ENCODE measurements at places on chromosomes 2 and 18.

GRCh38 chr2:207749873-207750272 is 19.8 kb downstream of the FZD5 start:
- no peak for DNase-seq

- DNase-seq = no peak
Measured at GRCh38 chr2:119724656-119725485, 34.9 kb upstream of the PTPN4 start.

GRCh38 chr2:77567723-77568122 is 45.5 kb upstream of the LRRTM4 start:
- DNase-seq = peak; percentile 26

- DNase-seq = no peak
Measured at GRCh38 chr18:42141439-42141838, 186.4 kb downstream of the PIK3C3 start.

DNA sequence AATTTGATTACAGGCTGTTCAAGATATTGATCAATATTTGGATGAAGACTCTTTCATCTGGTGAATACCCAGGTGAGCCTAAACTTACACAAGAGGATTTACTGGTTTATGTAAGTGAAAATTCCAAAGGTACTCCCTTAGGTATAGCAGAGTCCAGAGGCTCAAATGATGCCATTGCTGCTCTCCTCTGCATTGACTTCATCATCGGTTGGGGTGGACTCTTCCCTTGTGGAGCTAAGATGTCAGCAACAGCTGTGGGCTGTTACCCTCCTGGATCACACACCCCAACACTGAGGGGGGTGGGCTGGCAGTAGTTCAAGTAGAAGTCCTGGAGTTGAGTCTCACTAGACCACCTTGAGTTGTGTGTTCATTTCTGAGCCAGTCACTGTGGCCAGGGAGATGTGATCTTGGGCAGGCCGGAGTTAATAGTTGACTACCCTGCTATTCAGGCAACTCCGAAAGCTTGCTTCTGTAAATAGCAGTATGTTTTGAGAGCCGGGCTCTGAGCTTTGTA is 236.9 kb downstream of the PTPRM start:
- DNase-seq = peak; percentile 27

DNA sequence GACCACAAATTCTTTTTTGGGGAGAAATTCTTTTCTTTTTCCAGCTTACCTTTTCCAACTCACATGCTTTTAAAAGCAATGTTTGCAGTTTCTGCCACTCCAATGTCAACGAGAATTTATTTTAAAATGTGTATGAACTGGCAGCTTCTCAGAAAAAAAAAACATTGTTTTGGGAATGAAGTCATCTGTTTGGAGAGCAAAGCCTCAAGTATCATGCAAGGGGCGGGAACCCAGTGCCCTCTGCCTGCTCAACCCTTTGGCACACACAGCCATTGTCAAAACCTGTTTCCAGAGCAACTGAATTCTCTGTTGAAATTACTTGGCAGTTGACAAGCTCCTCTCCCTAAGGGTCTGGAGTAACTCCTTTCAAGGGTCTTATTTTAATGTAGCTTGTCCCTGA is 128.5 kb downstream of the QPCT start:
- DNase-seq = no peak

DNA sequence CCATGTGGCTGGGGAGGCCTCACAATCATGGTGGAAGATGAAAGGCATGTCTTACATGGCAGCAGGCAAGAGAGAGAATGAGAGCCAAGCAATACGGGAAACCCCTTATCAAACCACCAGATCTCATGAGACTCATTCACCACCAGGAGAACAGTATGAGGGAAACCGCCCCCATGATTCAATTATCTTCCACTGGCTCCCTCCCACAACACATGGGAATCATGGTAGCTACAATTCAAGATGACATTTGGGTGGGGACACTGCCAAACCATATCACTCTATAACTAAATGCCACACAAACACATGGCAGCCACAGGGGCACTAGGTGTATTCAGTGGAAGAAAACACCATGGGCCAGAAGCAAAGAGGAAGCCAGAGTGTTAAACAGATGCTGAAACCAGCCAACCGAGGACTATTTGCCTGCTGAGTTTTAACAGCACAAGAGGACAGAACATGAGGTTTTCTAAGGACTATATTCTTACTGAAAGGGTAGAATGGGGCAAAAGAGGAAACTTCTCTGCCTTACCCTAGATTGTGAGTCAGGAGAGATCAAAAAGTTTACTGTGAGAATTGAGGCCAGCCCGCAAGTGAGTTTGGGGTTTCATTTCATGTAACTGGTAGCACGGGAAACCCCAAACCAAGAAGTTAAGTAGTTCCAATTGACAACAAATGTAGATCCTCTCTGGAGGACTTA is 49.2 kb downstream of the SIGLEC15 start:
- no peak for DNase-seq

- peak; percentile 75 for DNase-seq
Measured at GRCh38 chr2:231642631-231643494, 50.2 kb downstream of the TEX44 start.

DNA sequence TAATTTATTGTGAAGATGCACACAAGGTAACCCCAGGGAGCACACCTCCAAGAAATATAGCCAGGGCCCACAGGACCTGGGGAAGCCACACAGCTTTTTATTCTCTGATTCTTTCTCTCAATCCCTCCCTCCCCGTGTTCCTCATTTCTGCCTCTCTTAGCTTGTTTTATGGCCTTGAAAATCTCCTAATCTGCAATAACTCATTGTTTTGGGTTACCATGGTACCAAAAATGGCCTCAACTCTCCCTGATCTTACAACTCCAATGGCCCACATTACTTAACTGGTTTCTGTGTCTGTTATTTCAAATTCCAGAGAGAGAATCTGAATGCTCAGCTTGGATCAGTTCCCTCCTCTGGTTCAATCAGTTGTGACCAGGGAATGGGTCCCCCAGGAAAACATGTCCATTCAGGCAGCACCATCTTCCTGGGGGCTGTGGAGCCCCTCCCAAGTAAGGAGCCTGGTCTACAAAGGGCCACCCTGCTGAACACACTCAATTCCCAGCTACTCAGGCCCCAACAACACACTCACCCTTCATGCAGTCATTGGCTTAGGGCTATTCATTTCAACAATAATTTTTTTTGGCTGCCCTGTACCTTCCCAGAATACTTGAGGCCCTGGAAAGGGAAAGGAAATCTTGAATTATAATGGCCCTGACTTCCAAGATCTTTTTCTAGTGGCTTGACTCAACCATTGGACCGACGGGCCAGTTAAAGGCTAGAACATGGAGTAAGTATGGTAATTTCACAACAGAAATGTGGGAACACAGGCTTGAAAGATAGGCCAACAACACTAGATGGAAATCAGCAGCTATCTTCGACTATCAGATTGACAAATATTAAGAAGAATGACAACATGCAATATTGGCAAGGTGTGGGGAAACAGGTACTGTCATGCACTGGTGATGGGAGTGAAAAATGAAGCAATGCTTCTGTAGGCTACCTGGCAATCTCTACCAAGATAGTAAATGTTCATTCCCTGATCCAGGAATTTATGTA is 41.6 kb upstream of the ST3GAL5 start:
- DNase-seq = no peak

- DNase-seq = no peak
Measured at GRCh38 chr18:73707035-73707434, 440.6 kb downstream of the FBXO15 start.

DNA sequence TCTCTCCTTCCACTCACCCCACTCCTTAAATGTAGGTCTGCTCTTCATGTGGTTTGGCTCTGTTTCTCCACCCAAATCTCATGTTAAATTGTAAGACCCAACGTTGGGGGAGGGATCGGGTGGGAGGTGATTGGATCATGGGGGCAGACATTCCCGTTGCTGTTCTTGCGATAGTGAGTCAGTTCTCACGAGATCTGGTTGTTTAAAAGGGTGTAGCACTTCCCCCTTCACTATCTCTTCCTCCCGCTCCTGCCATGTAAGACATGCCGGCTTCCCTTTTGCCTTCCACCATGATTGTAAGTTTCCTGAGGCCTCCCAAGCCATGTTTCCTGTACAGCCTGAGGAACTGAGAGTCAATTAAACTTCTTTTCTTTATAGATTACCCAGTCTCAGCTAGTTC is 1044.5 kb upstream of the POU3F3 start:
- DNase-seq = no peak

- DNase-seq = peak; percentile 81
Measured at GRCh38 chr18:11387880-11388279, 221.5 kb upstream of the SLC35G4 start.

GRCh38 chr2:128701418-128701817 is 382.8 kb upstream of the HS6ST1 start:
- DNase-seq = no peak

DNA sequence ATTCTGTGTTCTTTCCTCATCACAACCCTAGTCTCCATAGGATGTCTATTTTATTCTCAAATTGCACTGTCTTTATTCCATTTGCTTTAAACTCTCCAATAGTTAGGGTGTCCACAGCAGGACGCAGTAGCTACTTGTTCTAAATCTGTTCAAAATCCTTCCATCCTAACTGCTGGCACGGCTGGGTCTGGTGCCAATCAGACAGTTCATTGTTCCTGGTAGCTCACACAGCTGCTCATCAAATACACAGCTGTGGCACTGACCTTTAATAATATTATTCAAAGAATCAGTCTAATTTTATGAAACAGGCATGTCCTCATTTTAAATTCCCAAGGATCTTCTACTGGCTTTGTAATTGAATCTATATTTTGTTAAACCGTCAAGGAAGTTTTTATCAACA is 59.7 kb upstream of the TMEFF2 start:
- DNase-seq = no peak
